ENCODE measurements at places on chromosomes 5 and 9. TPM values are rescaled to one million over a fixed set of nuclear protein-coding genes. Genes with fewer than 3 reads are reported as not detected.

SLC6A18 gene
- total RNA-seq = not detected

DNA sequence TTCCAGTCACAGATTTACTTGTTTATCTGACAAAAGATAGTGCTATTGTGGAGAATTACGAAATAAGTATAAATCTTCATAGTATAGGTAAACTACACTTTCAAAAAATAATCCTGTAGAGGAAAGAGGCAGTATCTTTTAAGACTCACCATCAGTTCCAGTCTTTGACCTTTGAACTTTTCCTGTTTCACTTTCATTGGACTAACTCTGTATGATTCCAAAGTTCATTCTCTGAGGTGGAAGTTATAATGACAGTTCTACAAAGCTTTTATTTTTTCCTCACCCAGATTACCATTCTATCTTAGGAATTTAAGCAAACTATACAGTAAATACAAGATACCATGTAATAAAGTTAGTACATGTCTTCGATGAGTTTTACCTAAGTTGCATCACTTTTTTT, 901.3 kb upstream of the SEMA6A start:
- no peak for DNase-seq

C5orf52 gene
- total RNA-seq = not detected

DNA sequence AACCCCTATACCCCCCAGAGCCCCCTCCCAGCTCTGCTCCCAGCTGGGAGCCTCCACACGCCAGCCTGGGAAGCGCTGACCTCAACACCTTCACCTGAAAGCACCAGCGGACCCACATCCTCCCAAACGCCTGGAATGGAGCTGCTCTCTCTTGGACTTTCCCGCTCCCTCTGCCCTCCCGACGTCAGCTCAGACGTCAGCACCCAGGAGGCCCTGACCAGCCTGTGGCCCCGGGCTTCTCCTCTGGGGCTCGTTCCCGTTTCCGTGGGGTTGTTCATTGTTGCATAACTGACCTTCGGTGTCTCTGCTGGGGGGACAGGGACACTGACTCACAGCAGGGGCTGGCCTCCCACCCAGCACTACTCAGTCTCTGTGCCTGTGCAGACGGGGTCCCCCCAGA, 35.0 kb upstream of the SLC6A3 start:
- no peak for DNase-seq

PPP3R2 gene
- not detected for total RNA-seq

- DNase-seq = no peak
These were observed 26.6 kb downstream of the PTPDC1 start for GRCh38 chr9:94110821-94111252.
